ENCODE measurements at places on chromosomes 6 and 20. TPM values are rescaled to one million over a fixed set of nuclear protein-coding genes. Genes with fewer than 3 reads are reported as not detected.

Gene TULP1
- total RNA-seq: under 0.01 TPM

Gene NKX2-4
- total RNA-seq: not detected

Gene KIZ
- total RNA-seq: 7.4 TPM

Gene SLC22A3
- 3.0 TPM for total RNA-seq

Gene HMGCLL1
- total RNA-seq: 45.2 TPM

Gene HLA-G
- total RNA-seq: not detected

Gene WTAP
- 82.1 TPM for total RNA-seq

Data from temporal lobe (tissue), 4 donors.